Activated CD8-positive, alpha-beta memory T cell treated with anti-CD3 and anti-CD28 coated beads for 1 hour (primary cell): ENCODE measurements at places on chromosomes 4 and X.

DNA sequence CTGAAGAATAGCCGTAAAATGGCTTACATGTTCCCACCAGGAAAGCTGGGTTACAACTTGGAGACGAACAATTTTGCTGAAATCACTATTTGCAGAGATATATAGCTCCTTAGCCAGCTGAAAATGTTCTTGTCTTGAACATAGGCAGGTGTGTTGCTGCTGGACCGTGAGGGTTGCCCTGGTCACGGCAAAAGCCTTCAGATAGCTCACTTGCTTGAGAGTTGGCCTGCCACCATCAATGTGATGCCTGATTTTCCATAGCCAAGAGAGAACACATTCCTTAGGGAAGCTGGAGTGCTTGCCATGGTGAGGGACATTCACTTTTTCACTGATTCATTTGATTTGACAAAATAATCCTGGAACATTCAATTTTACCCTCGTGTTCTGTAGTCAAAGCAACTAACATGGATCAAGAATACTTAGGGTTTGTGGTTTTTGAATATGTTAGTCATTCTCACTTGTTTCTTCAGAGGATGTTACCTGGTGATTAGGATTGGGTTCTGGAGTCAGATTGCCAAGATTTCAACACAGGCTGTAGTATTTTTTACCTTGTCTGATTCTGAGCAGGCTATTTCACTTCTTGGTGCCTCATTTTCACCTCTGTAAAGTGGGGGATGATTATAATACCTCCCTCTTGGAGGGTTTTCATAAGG is 536.9 kb downstream of the RAPGEF2 start:
- no peak for DNase-seq

GRCh38 chrX:98350940-98351339 is 1467.2 kb downstream of the RPA4 start:
- DNase-seq = no peak

GRCh38 chrX:134747006-134747405 is 88.7 kb upstream of the PLAC1 start:
- DNase-seq = no peak

DNA sequence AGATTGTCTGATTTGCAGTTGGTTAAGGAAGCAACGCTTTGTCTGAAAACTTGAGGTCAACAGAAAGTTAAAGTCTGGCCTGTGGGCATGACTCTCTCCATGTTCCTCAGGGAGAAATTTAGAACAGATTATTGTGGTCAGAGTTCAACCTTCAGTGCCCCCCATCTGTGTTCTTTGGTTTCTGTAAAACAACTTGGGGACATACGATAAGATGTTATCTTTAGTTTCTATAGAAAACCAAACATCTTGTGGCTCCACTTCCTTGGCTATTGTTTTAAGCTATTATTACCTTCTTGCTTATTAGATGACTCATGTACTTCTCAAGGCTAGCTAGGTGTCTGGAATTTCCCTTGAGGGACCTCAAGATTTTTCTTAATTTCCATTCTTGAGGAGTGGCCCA is 507.7 kb downstream of the PDHA2 start:
- no peak for DNase-seq

GRCh38 chrX:45801554-45801953 is 600.9 kb upstream of the DIPK2B start:
- no peak for DNase-seq
